ENCODE measurements at places on chromosomes 2 and 18.
A peak's percentile ranks its signal among the peaks of the same experiment; 100 is the strongest.

DNA sequence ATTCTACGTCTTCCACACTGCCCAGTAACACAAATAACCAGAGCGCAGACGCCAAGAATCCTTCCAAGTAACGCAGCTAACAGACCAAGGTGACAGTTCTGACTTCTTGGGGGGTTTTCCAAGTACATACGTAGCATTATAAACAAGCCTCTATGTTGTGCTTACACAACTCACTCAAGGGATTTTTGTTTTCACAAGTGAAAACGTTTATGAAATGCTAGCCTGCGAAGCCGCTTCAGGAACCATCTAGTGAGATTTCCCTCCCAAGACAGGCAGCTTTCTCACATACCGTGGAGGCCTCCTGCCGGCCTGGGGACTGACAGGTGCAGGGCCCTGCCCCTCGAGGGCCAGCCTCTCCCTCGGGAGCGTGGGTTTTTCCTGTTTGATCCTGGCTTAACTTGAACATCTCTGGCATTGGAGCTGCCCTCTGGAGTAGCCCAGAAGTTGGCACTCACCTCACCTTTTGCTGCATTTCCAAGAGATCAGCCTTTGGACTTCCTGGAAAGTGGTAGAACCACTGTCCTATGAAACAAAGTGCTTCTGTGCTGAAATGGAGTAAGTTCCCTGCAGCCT lies 151.1 kb downstream of the MBP start:
- DNase-seq = no peak

DNA sequence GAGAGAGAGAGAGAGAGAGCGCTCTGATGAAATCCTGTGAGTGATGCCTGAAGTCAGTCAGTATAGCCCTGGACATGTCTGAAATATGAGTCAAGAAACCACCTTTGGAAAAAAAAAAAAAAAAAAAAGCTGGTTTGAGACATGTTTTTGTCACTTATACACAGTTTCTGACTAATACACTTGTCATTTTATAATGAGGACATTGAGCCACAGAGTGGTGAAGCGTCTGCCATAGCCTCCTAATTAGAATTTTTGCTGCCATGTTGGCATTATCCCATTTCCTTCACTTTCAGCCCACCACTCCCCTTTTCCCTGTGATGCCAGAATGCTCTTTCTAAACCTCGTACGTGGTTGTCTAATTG lies 15.7 kb upstream of the MYO3B start:
- no peak for DNase-seq

- DNase-seq = no peak
Observed at GRCh38 chr18:80183273-80184050, 63.9 kb downstream of the PARD6G start.

DNA sequence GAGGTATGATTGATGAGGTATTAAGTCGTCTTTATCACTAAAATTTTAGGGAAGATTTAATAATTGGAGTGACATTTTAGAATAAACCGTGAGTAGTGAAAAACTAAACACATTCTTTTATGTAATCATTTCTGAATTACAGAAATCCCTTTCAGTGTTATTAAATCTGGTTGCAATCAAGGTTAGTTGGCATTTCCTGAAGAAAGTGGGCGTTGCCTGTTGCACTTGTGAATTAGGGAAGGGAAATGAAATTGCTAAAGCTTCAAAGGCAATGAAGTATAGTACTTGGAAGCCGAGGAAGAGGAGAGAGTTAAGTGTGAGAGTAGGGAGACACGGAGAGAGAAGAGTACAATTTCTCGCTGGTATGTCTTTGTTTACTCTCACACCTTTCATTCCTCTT lies 274.5 kb downstream of the SLC8A1 start:
- DNase-seq = no peak

GRCh38 chr2:152042636-152043615 lies 55.9 kb downstream of the CACNB4 start:
- no peak for DNase-seq

DNA sequence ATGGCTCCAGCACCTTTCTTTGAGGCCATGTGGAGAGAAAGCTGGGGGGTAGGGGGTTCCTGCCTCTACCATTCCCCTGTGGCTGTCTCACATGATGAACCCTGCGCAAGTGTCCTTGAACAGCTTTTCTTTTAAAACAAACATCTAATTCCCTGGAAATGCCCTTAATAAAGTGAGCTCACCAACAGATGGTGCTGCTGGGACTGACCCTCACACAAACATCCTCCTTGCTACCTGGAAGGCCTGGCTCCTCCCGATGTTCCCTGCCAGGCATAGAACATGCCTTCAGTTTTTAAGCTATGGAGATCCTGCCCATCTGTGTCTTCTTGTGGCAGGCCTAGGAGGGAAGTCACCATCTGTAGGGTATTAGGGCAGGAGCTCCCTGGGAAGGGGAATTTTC lies 60.7 kb upstream of the GATA6 start:
- DNase-seq = peak; percentile 62

GRCh38 chr2:199707593-199708185 lies 143.3 kb downstream of the FTCDNL1 start:
- DNase-seq = no peak

- DNase-seq = no peak
Observed at GRCh38 chr2:180763263-180763989, 217.0 kb upstream of the UBE2E3 start.

- DNase-seq = peak; percentile 74
Observed at GRCh38 chr18:12776821-12777471, 74.1 kb downstream of the PSMG2 start.

GRCh38 chr18:2912357-2913299 lies 65.8 kb downstream of the EMILIN2 start:
- DNase-seq = no peak

GRCh38 chr2:164655336-164655735 lies 34.1 kb upstream of the GRB14 start:
- no peak for DNase-seq

GRCh38 chr2:15906778-15907177 lies 33.6 kb upstream of the MYCN start:
- no peak for DNase-seq

DNA sequence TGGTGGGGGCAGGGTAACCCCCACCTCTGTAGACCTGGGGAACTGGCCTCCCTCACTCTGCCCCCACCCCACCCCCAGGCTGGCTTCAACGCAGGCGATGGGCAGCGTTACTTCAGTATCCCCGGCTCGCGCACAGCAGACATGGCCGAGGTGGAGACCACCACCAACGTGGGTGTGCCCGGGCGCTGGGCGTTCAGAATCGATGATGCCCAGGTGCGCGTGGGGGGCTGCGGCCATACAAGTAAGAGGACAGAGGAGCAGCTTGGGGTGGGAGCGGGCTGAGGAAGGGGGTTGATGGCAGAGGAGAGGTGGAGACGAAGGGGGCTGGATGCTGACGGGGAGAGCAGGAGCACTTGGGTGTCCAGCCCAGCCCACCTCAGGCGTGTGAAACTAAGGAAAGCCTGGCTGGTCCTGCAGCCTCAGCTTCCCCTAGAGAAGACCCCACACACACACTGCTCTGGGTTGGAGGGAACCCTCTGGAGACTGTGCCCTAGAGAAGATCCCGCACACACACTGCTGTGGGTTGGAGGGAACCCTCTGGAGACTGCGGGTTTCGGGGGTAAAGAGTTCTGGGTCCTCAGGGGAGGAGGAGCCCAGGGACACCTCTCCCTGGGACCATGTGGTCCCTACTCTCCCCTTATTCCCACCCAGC lies 36.2 kb downstream of the SNED1 start:
- no peak for DNase-seq
